ENCODE measurements at places on chromosomes 1 and 21.

- no peak for DNase-seq
Observed at GRCh38 chr1:85259912-85260274, 431 bp upstream of the C1orf52 start.

DNA sequence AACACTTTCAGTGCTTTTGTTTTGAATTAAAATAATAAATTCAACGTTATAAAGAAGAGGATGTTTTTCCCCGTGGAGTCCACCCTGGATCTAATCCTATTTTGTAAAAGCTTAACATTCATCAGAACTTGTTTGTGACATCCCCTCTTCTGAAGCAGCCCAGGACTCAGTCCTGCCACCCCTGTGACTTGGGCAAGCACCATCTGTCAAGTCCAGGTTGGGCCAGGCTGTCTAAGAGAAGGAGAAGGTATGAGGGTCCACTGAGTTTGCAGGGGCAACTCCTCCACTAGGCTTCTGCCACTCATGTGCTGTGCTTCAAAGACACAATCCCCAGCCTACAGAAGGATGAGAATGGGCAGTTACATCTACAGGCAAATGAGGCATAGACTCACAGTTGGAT, 59.7 kb downstream of the MT1HL1 start:
- DNase-seq, result no peak

- DNase-seq, result no peak
Observed at GRCh38 chr1:66889030-66889429, 35.6 kb downstream of the DNAI4 start.

DNA sequence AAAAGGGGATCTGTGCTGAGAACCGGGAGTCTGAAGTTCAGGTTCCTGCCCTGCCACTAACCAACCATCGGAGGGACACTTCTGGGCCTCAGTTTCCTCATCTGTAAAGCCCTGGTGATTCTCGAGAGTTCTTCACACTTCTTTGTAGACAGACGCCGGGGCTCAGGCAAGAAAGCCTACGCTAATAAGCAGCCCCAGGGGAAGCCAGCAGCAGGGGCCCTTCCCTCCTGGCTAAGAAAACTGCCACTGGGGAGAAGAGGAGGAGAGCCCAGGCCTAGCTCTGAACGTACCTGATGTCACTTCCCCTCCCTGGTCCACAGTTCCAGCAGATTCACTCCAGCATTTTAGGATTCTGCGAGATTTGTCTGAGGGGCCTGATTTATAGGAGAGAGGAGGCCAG, 76.0 kb downstream of the CAMK2N1 start:
- no peak for DNase-seq

DNA sequence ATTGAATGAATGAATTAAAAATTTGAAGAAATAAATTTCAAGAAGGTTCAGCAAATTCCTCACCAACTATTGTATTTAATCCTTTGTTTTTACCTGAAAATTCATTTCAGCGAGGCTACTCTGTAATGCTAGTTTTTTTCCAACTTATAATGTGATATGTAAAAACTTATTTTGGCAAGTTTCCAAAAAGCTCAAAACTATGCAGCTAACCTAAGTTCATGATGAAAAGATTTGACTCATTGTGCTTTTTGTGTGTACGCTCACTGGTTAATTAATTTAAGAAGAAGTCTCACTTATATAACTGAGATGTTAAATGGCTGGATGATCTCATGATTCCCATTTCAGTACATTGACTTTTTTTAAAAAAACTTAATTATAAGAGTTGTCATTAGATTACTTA, 196.0 kb upstream of the SAMSN1 start:
- DNase-seq, result no peak

DNA sequence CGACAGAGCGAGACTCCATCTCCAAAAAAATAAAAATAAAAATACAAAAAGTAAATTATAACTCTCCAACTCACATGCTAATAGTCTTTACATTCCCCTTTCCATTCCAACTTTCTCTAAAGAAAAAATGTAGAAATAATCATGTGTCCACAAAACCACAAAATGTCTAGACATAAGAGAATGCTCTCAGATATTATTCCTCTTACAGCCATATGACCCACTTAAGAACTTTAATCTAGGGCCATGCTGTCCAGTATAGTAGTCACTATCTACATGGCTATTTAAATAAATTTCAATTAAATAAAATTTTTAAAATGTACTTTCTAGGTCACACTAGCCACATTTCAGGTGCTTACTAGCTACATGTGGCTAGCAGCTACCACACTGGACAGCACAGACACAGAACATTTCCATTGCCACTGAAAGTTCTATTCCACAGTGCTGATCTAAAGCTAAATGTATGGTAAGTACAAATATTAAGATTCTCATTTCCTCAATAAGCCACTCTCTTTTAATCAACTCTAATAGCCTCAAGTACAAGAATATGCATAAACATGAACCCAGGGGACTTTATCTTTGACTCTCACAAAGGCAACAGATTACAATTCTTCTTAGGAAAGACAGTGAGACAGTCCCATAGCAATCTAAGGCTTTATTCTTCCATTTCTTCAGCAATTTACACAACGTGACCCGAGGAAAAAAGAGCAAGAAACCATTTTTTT, 138.6 kb downstream of the RERE start:
- no peak for DNase-seq

DNA sequence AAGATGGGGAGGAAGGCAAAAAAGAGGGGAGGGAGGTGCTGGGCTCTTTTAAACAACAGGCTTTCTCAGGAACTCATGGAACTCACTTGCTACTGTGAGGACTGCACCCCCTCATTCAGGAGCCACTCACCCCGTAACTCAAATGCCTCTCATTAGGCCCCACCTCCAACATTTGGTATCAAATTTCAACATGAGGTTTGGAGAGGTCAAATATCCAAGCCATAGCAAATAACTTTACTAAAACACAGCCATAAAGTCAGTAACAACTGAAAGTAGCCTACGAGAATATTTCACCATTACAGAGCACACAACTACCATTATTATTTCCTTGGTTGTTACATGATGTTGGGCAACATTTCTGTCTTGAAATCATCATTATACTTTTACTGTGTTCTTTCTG, 13.1 kb upstream of the DMRTB1 start:
- DNase-seq, result no peak

GRCh38 chr1:117632269-117633067, 26.6 kb downstream of the TENT5C start:
- DNase-seq, result no peak

GRCh38 chr1:18118491-18118890, 10.9 kb downstream of the IGSF21 start:
- no peak for DNase-seq

DNA sequence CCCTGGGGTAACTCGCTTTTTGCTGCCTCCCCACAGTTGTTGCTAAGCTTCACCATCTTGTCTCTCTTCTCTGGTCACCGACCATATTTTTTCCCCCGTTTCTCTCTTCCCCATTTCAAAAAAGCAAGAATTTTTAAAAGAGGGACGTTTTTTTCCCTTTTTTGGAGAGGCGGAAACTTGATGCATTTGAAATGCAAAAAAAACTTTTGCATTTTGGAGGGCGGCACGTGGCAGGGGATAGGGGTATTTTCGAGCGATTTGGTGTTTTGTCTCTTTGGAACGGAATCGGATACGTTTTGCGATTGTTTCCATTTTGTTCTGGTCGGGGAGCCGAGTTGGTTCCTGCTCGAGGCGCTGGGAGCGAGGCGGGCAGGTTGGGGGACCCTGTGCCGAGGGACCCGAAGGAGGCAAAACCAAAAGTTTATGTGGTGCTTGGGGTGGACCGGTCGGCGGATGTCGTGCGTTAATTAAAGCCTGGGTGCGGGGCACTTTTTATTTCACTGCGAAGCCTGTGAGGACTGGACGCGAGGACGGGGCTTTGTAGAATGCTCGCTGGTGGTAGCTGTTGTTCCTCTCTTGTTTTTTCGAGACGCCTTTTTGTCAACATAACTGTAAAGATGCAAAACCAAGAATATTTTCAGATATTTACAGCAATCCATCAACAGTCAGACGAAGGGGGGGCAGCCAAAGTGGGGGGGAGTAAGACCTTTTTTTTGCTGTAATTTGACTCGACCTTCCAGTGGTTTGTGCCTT, 884 bp downstream of the H3-3A start:
- peak; percentile 27 for DNase-seq

DNA sequence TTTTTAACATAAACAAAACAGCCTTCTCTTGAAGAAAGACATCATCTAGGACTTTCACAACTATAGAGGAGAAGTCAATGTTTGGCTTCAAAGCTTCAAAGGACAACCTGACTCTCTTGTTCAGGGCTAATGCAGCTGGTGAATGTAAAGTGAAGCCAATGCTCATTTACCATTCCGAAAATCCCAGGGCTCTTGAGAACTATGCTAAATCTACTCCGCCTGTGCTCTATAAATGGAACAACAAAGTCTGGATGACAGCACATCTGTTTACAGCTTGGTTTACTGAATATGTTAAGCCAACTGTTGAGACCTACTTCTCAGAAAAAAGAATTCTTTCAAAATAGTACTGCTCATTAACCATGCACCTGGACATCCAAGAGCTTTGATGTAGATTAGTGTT, 259.8 kb upstream of the NR5A2 start:
- no peak for DNase-seq

- DNase-seq, result peak; percentile 59
Observed at GRCh38 chr1:234495231-234495990, 16.4 kb upstream of the TARBP1 start.

DNA sequence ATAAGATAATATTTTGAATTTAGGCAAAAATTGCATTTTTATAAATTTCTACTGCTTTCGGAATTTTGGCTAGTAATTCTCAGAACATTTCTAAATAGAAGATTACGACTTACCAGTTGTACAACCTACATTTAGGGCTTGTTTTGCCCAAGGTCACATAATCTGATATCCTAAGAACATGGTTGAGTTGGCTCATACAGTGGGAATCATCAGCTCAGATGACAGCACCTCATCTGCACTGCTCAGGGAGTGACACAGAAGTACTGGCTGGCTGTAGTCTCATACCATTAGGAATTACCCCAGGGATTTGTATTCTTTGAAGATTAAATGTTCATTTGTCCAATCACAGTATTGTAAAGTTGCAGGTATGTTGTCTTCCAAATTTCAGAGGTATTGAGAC, 217.6 kb downstream of the ADGRL2 start:
- no peak for DNase-seq

GRCh38 chr1:115648717-115649691, 7.2 kb downstream of the VANGL1 start:
- DNase-seq, result peak; percentile 31

DNA sequence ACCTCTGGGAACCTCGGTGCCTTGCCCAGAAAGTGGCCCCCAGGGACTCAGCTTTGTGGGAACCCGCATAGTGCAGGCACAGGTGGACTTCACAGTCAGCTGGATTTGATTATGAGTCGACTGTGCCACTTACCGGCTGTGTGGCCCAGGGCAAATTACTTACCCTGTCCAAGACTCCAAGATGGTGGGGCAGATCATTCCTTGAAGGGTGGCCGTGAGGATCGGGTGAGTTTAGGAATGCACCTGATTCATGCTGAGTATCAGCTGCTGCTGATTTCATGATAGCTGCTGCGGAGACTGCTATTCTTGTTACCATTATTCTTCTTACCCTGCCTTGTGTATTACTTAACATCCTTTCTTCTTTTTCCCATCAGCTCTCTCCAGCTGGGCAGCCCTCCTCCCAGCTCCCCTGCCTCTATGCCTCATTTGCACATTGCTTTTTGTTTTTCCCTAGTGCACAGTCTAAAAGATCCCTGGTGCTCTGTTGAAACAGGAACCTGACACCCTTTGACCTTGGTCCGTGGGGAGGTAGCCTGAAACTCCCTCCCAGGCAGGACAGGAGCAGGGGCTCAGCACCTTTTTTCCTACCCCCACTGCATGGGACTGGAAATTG, 40.5 kb upstream of the FHAD1 start:
- DNase-seq, result no peak

GRCh38 chr1:38272515-38272914, 225.9 kb upstream of the POU3F1 start:
- no peak for DNase-seq

GRCh38 chr1:162704673-162705424, 72.6 kb downstream of the DDR2 start:
- DNase-seq, result no peak

DNA sequence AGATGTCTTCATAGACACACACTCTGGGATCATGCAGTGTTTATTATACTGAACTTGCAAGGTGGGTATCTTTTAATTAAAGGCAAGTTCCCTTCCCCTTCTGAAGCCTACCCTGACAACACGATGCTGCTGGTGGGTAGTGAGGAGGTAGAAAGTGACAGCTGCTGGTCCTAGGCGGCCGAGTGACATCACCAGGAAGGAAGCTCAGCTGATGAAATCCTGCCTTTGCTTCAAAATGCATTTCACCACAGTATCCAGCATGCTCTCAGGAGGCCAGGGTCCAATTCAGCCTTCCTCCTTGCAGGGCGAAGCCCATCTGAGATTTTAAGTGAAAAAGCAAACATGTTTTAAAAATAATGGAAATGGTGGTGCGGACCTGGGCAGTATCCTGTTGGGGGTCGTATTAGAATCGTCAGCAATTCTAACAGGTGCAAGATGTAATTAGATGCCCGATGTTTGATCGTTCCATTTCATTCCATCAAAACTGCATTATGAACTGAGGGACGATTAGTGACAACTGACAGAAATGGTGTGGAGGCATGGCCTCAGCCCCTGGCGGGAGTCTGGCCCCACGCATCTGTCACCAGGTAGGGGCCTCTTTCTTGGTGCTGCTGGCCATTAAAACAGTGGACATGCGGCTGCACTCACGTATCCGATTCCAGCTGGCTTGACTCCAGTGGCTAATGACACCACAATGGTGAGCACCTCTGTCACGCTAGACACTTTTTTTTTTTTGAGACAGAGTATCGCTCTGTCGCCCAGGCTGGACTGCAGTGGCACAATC, 324.8 kb upstream of the C1orf174 start:
- no peak for DNase-seq

GRCh38 chr1:62281922-62282555, 37.2 kb downstream of the KANK4 start:
- DNase-seq, result no peak

DNA sequence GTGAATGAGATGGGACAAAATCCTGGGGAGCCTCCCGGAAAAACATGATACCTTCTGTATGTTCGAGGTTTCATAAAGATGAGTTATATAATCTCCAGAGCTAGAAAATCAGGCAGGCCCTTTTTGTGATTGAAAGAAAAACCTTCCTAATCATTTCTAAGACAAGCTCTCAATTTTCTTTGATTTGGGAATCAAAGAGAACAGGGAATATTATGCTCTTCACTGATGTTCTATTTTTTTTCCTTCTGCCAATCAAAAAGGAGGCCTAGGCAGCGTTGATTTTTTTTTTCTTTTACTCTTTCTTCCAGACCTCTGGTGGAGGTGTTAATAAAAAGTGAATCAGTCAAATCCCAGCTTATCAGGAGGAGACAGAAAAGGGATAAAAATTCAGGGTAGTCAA, 34.5 kb downstream of the DIRAS3 start:
- DNase-seq, result no peak

GRCh38 chr1:42931911-42932422, 26.7 kb downstream of the SLC2A1 start:
- peak; percentile 76 for DNase-seq

GRCh38 chr1:76942549-76942948, 75.3 kb downstream of the ST6GALNAC5 start:
- DNase-seq, result no peak

- peak; percentile 99 for DNase-seq
Observed at GRCh38 chr1:54052934-54053744, at the start of the genes TCEANC2 and TMEM59. TCEANC2 (plus strand) TSS chr1:54053608; CDS start chr1:54054423, 815 bp downstream. TMEM59 (minus strand) TSS chr1:54053204; CDS start chr1:54053188, 16 bp downstream.

- no peak for DNase-seq
Observed at GRCh38 chr1:56512724-56513494, 66.5 kb downstream of the PLPP3 start.
